Stimulated activated CD4-positive, alpha-beta T cell treated with anti-CD3 and anti-CD28 coated beads, Interleukin-2, amount 100 ng/mL, for 4 hours (primary cell): ENCODE measurements at places on chromosomes 12 and 14.

- no peak for DNase-seq
Measured at GRCh38 chr12:26841085-26841484, 8.1 kb upstream of the ITPR2 start.

DNA sequence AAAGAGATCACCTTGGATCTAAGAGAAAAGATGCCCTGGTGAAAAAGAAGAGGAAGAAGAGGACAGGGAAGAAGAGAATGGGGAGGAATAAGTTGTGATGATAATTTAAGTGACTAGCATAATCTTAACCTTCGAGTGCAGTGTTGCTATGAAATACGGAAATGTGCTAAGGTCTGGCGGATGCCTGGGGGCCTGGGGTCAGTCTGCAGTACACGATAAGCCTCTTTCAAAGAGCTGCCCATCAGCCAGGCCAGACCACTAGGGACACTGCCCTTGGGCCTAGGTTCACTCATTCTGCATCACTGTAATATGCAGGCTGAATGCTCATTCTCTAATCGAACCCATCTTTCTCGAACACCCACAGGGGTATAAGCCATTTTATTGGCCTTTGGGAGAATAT, 83.4 kb downstream of the PLEKHG3 start:
- DNase-seq: no peak

DNA sequence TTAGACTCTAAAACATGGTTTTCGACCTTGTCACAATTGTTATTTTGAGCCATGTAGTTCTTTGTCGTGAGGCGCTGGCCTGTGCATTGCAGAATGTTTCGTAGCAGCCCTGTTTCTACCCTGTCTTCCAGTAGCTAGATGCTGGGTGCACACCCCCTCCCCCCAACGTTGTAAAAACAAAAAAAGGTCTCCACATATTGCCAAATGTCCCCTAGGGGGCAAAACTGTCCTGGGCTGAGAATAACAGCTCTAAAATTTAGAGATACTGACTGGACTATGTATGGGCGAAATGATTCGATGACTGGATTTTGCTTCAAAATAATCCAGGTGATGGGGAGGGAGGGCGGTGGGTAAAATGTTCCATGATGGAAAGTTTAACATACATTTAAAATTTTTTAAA, 126.1 kb upstream of the FUT8 start:
- no peak for DNase-seq

- DNase-seq: no peak
Measured at GRCh38 chr14:94992046-94992445, 165.3 kb downstream of the DICER1 start.

- no peak for DNase-seq
Measured at GRCh38 chr12:19846574-19846973, 407.3 kb downstream of the AEBP2 start.

GRCh38 chr14:94100847-94101246, 9.7 kb upstream of the IFI27 start:
- DNase-seq: no peak

DNA sequence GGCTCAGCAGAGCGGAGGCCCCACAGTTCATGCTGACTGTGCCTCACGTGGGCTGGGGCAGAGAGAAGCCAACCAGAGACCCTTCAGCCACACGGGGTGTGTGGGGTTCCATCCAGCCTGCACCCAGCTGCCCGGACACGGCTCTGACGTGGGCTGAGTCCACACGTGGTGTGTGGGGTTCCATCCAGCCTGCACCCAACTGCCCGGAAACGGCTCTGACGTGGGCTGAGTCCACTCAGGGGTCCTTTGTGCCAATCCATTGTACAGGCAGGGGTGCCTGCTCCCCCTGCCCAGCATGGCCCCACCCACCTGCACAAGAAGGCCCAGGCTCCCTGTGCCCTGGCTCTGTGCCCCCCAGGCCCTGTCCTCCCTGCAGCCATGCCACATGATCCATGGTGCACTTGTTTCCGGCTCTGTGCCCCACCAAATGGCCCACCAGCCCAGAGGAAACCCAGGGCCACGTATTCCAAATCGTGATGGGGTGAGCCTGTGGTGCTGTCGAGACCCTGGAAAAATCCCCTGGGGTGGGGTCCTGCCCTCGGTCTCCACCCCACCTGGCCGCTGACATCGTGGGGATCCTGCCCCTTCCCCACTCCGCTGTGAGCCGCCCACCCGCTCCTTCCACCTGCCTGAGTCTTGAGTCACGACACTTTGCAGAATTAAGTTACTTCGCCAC, 99.3 kb upstream of the SFSWAP start:
- no peak for DNase-seq

DNA sequence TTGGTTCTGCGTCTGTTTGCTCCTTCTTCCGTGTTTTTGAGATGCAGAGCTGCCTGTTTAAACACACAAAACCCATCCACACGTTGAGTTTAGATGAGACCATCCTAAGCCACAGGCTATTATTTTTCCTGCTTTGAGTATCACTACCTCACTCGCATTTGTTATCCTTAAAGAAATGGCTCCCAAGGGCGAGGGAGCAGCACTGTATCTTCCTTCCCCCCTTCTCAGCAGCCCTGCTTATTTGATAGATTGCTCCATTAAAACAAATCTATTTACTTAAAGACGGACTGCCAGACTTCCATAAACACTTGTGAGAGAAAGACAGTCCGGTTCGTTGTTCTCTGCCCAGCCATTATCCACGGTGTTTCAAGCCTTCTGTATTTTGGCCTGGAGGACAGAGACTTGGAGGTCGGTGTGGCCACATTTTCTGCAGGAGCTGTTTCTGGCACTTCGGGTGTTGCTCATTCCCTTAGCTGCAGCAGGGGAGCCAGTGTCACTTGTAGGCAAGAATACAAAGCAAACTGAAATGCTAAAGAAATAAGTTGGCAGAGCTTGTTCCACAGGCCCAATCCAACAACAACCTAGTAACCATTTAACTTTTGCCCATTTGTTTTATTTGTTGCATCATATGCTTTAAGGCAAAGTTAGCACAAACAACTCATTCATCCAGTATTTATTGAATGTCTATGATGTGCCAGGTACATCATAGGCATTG, 275.4 kb downstream of the TTC6 start:
- DNase-seq: no peak

- DNase-seq: no peak
Measured at GRCh38 chr12:79732638-79733037, 41.9 kb upstream of the PAWR start.

- DNase-seq: no peak
Measured at GRCh38 chr12:53924521-53925405, 13.9 kb upstream of the HOXC13 start.

DNA sequence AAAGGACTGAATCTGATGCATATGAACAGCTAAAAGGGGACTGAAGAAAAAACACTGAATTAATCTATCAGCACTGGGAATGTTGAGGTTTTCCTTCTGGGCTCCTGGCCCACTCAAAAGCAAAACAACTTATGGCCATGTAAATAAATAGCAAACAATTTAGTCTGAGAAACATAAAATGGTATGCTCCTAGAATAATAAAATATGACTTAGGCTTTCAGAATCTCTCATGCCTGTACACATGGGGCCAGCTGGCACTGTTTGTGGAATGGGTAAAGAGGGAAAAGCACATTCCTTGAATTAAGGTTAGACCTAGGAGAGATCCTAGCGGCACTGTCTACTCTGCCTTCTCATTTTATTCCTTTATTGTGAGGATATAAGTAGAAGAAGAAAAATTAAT, 6.2 kb downstream of the KLHDC2 start:
- DNase-seq: no peak

GRCh38 chr12:45348986-45349385, 133.1 kb downstream of the ANO6 start:
- no peak for DNase-seq

- DNase-seq: no peak
Measured at GRCh38 chr14:73272393-73272792, 35.1 kb downstream of the PAPLN start.

GRCh38 chr12:112906712-112907414, at the start of gene OAS1:
TSS of gene OAS1 (plus strand) at chr12:112906962. CDS start at chr12:112907040, 78 bp downstream.
- DNase-seq: peak; percentile 31

DNA sequence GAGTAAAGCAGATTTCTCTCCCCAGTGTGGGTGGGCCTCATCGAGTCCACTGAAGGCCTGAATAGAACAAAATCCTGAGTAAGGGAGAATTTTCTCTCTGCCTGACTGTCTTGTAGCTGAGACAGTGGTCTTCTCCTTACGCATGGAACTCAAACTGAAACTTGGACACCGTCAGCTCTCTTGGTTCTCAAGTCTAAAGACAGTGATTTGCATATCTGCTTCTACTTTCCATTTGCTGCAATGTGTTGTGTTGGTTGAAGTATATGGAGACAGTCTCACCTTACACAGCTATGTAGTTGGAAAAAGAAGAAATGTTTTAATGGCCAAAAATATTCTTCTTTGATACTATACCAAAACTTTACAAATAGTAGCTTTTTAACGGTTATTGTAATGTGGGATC, 160.2 kb upstream of the LMNTD1 start:
- DNase-seq: no peak

- DNase-seq: no peak
Measured at GRCh38 chr12:14910090-14910915, 24.6 kb upstream of the MGP start.

GRCh38 chr12:117067016-117067415, 32.2 kb downstream of the TESC start:
- DNase-seq: no peak

GRCh38 chr12:58925111-58925611, 4.9 kb upstream of the LRIG3 start:
- no peak for DNase-seq
